A549 treated with CORT108297 at 1 μM for 4 hours (cell line): ENCODE measurements at places on chromosomes 2 and 18. TPM values are rescaled to one million over a fixed set of nuclear protein-coding genes. Genes with fewer than 3 reads are reported as not detected.

The PLGLB1 gene
- total RNA-seq = 0.38 to 1.0 TPM (median 0.80 TPM) in 5 replicates

The CHRNG gene
- total RNA-seq = not detected in 5 replicates

The COL4A4 gene
- total RNA-seq = 1.2 to 2.7 TPM (median 1.7 TPM) in 5 replicates

The NTSR2 gene
- total RNA-seq = 0.07 to 0.13 TPM in 2 of 5 replicates, not detected in the others

The WDR12 gene
- 62.8 to 81.5 TPM (median 75.4 TPM) in 5 replicates for total RNA-seq

The SLC9A4 gene
- total RNA-seq = not detected in 5 replicates

The ASAP2 gene
- 31.5 to 43.8 TPM (median 38.6 TPM) in 5 replicates for total RNA-seq

The CD28 gene
- not detected in 5 replicates for total RNA-seq

The EFHD1 gene
- total RNA-seq = 1.9 to 2.9 TPM (median 2.5 TPM) in 5 replicates

The DSG4 gene
- not detected in 5 replicates for total RNA-seq

The GAL3ST2 gene
- 0.13 to 0.35 TPM (median 0.32 TPM) in 5 replicates for total RNA-seq

The IL1RL1 gene
- 0.67 to 1.2 TPM (median 0.86 TPM) in 5 replicates for total RNA-seq

The C2orf66 gene
- 0.06 to 0.13 TPM (median 0.07 TPM) in 3 of 5 replicates, not detected in the others for total RNA-seq

The PGAP1 gene
- 1.8 to 2.9 TPM (median 2.7 TPM) in 5 replicates for total RNA-seq

The SLC14A1 gene
- total RNA-seq = 0.08 to 0.23 TPM (median 0.15 TPM) in 4 of 5 replicates, not detected in the other

The RAX gene
- not detected in 5 replicates for total RNA-seq

The MBOAT2 gene
- 25.9 to 38.6 TPM (median 31.9 TPM) in 5 replicates for total RNA-seq

The TMEM163 gene
- total RNA-seq = 0.08 to 0.15 TPM (median 0.09 TPM) in 5 replicates

The DHRS9 gene
- 2.4 to 3.4 TPM (median 2.8 TPM) in 5 replicates for total RNA-seq

The MSTN gene
- not detected in 5 replicates for total RNA-seq

The NAT8 gene
- not detected in 5 replicates for total RNA-seq

The DYNC2LI1 gene
- total RNA-seq = 12.2 to 15.5 TPM (median 13.6 TPM) in 5 replicates

The GALR1 gene
- total RNA-seq = not detected in 5 replicates

The CLEC4F gene
- not detected in 5 replicates for total RNA-seq

The PKP4 gene
- 23.2 to 29.2 TPM (median 28.8 TPM) in 5 replicates for total RNA-seq
